ENCODE measurements at places on chromosomes 1 and 21.

DNA sequence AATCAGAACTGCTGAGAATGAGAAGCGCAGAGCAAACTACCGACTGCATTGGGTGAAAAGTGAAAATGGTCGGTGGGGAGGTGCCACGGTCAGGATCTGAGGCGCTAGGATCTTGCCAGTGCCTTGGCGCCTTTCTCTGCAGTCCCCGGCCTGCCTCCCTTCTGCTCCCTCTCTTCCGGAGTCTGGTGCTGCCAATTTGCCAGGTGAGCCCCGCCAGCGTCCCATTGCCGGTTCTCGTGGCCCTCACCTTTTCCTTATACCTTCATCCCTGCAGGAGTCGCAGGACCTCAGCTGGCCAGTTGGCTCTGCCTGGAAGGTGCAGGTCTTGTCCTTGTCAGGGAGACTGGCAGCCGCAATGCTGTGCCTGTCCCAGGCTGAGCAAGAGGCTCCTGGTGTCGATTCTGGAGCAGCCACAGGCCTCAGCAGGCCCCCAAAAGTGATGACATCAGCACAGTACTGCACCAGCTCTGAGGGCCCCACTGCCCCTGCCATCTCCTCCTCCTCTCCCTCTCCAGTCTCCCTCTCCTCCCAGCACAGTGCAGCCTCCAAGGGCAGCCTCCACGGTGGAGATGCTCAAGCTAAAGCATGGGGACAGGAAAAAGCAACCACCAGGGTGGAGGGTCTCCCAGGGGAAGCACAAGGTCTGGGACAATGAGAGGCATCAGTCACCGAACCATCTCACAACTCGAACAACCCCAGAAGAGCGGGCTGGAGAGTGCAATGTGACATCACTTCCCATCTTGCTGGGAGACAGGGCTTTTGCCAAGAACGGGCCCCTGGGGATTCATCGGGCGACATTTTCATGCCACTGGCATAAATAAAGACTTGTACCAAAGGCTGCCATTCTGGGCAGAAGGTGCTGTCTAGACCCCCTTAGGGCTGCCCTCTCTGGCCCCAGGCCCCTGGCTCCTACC lies 37.1 kb upstream of the H6PD start:
- DNase-seq, result no peak

DNA sequence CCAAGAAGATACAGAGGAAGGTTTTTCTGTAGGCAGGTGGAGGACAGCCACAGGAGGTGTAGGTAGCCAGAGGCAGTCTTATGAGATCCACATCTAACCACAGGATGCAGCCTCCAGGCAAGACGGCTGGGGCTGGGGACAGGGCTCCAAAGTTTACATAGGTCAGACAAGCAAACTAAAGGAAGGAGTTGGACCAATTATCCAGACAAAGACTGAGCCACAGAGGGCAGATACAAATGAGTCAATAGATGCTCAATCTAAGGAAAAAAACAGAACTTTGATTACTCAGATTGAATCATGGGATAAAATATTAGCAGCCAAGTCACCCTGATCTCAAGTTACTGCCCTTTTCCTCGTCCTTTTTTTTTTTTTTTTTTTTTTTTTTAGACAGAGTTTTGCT lies 91.6 kb downstream of the RGS7 start:
- DNase-seq, result no peak

GRCh38 chr1:183761871-183762270 lies 43.0 kb upstream of the RGL1 start:
- DNase-seq, result no peak

DNA sequence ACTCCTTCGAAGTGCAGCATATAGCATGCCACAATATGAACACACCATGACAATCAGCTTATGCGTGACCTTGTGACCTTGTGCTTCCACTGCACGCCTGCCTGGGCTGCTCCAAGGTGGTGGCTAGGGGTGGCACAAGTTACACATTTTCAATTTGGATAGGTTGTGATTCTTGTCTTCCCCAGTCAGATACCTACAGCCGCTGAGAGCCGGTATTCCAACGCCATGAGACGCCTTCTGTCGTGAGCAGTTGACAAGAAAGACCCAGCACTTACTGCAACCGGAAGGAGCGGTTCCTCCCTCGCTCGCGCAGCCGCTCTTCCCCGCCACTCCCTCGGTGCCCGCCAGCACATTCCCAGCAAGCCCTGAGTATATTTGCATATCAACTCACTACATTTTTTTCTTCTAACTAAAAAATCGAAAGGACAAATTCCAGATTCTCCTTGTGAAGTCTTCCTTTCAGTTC lies 359 bp upstream of the RNU11 start:
- DNase-seq, result peak; percentile 92

DNA sequence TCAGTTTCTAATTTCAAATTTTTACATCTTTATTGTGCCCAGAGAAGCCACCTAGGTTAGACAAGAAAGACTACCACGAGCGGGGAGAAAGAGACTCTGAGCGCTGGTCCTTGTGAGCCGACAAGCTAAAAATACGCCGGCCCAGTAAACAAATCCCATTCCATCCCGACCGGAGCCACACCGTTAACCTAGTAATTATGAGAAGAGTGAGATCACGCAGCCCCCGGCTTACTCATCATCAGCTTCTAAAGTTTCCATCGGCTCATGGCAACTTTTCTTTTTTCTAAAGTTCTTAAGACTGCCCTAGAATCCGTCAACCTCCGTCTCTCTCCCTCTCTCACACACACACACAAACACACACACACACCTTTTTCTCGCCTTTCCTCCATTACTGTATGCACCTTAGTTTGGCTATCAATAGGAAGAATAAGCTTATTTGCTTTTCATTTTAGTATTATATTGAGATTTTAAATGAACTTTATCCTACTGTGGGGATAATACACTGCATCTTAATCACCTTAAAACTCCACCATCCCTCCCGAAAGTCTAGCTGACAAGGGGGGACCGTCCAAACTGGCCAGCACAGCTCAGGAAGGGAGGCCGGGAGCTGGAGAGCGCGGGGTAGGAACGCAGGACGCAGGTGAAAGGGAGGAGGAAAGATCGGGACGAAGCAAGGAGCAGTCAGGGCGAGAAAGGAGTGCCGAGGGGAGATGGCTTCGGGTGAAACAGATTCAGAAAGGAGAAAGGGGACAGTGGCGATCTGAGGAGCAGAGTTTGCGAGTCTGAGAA lies 728 bp downstream of the OTUD7B start:
- peak; percentile 14 for DNase-seq
